ENCODE measurements at places on chromosomes 4 and X.
A peak's percentile ranks its signal among the peaks of the same experiment; 100 is the strongest.

DNA sequence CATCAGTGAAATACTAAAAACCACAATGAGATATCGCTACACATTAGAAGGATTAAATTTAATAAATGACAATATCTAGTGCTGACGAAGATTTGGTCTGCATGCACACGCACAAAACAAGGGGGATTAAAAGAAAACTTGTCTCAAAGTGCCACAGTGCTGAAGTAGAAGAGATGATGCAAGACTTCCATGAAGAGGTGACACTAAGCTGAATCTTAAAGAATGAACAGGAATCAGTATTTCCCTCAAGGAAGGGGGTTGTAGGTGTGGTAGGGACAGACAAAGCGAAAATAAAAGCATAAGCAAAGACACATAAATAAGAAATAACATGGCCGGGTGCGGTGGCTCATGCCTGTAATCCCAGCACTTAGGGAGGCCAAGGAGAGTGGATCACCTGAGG, 33.5 kb downstream of the CNOT6L start:
- no peak for DNase-seq

DNA sequence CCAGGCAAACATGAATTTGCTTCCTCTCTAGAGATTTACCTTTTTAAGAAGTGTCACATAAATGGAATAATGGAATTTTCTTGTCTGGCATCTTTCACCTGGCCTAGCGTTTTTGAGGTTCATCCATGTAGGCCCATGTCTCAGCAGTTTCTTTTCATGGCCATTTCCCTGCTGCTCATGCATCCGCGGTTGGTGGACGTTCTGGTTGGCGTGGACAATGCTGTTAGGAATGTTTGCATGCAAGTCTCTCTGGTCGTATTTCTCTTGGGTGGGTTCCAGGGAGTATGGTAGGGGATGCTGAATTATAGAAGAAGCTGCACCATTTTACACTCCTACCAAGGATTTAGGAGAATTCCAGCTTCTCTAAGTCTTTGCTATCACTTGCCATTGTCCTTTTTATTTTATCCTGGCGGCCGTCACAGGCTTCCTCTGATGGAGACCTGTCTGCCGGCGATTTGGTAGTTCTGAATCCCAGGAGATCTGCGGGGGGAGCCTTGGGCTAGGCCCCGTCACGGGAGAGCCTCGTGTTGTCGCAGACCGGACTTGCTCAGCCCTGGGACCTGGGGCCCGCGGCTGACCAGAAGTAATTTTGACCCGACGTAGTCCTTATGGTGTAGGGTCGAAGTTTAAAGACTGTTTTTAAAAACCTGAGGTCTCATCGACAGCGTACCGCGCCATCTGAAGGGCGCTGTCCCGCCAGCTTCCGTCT, 56.9 kb upstream of the TADA2B start:
- peak; percentile 46 for DNase-seq

DNA sequence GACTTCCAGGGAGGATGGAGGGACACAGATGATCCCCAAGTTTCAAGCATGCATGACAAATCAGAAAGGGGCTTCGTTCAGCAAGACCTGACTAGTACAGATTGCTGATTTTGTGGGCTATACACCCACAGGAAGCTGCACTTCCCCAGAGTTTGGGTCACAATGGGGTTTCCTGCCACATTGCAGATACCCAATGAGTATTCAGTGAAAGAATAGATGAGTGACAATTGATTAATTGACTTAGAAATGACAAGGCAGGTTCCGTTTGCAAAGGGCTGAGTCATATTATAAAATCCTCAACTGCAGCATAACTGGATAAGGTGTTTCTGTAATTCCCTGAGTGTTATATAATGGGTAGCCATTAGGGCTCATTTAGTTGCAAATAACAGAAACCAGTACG, 146.6 kb upstream of the TBL1X start:
- no peak for DNase-seq

- no peak for DNase-seq
Measured at GRCh38 chr4:76407440-76408119, 13.4 kb downstream of the CCDC158 start.

- no peak for DNase-seq
Measured at GRCh38 chr4:52094376-52095145, 43.5 kb downstream of the SPATA18 start.

- peak; percentile 21 for DNase-seq
Measured at GRCh38 chr4:120156120-120156718, 89.6 kb upstream of the MAD2L1 start.
